Activated T-helper 2 cell treated with anti-CD3 and anti-CD28 coated beads, Interferon-gamma antibody, Interleukin-2, Interleukin-4, amounts not matched to agents 10 μg/mL and 5 μg/mL and 100 μg/mL, durations not matched to agents 14 hours and 24 hours and 36 hours (primary cell): ENCODE measurements at places on chromosomes 1 and 21.

- no peak overlapping the region for H3K27ac ChIP-seq
- H3K36me3 ChIP-seq: no peaks in the 10 kb centered on the region
- no peak for DNase-seq
- peak overlapping the region; percentile 15 for H3K4me3 ChIP-seq
- H3K4me1 ChIP-seq: peaks cover 10% of the 10 kb centered on the region
Observed at GRCh38 chr1:154501423-154502065, 475 bp upstream of the TDRD10 start.

- H3K4me1 ChIP-seq: peaks cover 3% of the 10 kb centered on the region
- H3K4me3 ChIP-seq: no peak overlapping the region
- H3K27me3 ChIP-seq: peaks cover 20% of the 10 kb centered on the region
- H3K36me3 ChIP-seq: no peaks in the 10 kb centered on the region
- no peak for DNase-seq
- H3K27ac ChIP-seq: no peak overlapping the region
Observed at GRCh38 chr1:6435547-6435946, 11.0 kb downstream of the ESPN start.

- H3K36me3 ChIP-seq: peaks cover 31% of the 10 kb centered on the region
- H3K4me3 ChIP-seq: peak overlapping the region; percentile 56
- H3K4me1 ChIP-seq: peaks cover 65% of the 10 kb centered on the region
- DNase-seq: no peak
Observed at GRCh38 chr21:34989337-34990151, 59.6 kb downstream of the RUNX1 start.

- H3K4me1 ChIP-seq: no peaks in the 10 kb centered on the region
- no peak overlapping the region for H3K27ac ChIP-seq
- no peaks in the 10 kb centered on the region for H3K27me3 ChIP-seq
- no peaks in the 10 kb centered on the region for H3K36me3 ChIP-seq
Observed at GRCh38 chr1:163570071-163570470, 248.3 kb downstream of the NUF2 start.

GRCh38 chr1:118987468-118988185 lies 516 bp downstream of the TBX15 start:
- H3K27ac ChIP-seq: no peak overlapping the region
- H3K27me3 ChIP-seq: peaks cover 95% of the 10 kb centered on the region
- peaks cover 26% of the 10 kb centered on the region for H3K36me3 ChIP-seq
- H3K4me3 ChIP-seq: no peak overlapping the region
- H3K4me1 ChIP-seq: peaks cover 5% of the 10 kb centered on the region
- no peak for DNase-seq

DNA sequence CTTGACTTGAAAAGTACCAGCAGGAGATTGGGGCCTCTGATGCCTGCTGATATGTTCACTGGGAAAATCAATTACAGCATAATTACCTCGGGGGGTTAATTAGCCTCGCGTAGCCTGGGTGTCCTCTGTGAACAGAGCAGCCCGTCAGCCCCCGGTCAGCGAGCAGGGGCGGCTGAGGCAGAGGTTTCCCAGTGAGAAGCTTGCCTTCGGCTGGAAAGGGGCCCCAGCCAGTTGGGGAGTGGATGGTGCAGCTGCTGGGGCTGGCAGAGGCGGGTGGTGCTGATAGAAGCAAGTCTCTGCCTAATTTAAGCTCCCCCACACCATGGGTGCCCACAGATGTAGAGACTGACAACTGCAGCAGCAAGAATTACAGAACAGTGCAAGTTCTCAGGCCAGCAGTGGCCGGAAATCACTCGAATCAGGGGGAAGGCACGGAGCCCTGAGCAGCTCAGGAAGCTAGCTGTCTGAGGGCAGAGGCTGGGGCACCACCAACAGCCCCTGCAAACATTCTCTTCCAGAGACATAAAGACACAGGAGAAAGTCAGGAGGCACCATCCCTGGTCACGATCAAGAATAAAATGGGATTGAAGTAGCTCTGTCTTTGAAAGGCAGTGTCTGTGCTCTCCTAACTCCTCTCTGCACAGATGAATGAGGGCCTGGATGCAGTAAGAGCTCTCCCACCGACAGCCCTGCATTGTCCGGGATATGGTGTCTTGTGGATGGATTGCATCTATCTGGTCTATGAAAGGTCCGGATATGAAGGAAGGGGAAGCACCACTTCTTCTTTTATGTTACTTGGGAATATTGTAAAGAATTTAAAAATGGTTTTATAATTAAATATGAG lies 166.5 kb upstream of the CD34 start:
- H3K4me1 ChIP-seq: no peaks in the 10 kb centered on the region
- peaks cover 7% of the 10 kb centered on the region for H3K27me3 ChIP-seq
- no peak for DNase-seq
- H3K27ac ChIP-seq: no peak overlapping the region

GRCh38 chr1:199084293-199084692 lies 445.5 kb downstream of the PTPRC start:
- DNase-seq: no peak
- peaks cover 20% of the 10 kb centered on the region for H3K36me3 ChIP-seq
- H3K27me3 ChIP-seq: no peaks in the 10 kb centered on the region
- H3K4me3 ChIP-seq: no peak overlapping the region

- no peaks in the 10 kb centered on the region for H3K4me1 ChIP-seq
- no peak for DNase-seq
- no peaks in the 10 kb centered on the region for H3K27me3 ChIP-seq
- no peak overlapping the region for H3K27ac ChIP-seq
- no peak overlapping the region for H3K4me3 ChIP-seq
- H3K36me3 ChIP-seq: peaks cover 13% of the 10 kb centered on the region
Observed at GRCh38 chr1:39016604-39017171, 9.5 kb upstream of the NDUFS5 start.

DNA sequence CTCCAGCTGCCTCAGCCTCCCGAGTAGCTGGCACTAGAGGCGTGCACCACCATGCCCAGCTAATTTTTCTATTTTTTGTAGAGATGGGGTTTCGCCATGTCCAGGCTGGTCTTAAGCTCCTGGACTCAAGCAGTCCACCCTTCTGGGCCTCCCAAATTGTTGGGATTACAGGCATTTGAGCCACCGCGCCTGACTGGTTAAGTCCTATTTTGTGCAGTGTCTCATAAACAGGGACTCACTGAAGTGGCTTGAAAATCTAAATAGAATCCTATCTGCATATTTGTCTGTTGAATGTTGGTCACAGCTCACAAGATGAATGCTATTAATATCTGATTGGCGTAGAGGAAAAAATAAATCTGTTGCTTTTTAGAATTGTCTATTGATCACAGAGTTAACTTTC lies 5.9 kb upstream of the CHAF1B start:
- DNase-seq: no peak
- H3K27me3 ChIP-seq: no peaks in the 10 kb centered on the region
- H3K27ac ChIP-seq: no peak overlapping the region

GRCh38 chr1:118921994-118922393 lies 66.1 kb downstream of the TBX15 start:
- H3K4me1 ChIP-seq: no peaks in the 10 kb centered on the region
- no peak overlapping the region for H3K27ac ChIP-seq
- DNase-seq: no peak
- no peaks in the 10 kb centered on the region for H3K27me3 ChIP-seq
- H3K4me3 ChIP-seq: no peak overlapping the region

GRCh38 chr1:238252033-238252802 lies 361.5 kb upstream of the ZP4 start:
- DNase-seq: no peak
- no peaks in the 10 kb centered on the region for H3K36me3 ChIP-seq
- H3K4me3 ChIP-seq: no peak overlapping the region
- no peak overlapping the region for H3K27ac ChIP-seq
- H3K4me1 ChIP-seq: no peaks in the 10 kb centered on the region
- H3K27me3 ChIP-seq: no peaks in the 10 kb centered on the region

GRCh38 chr1:169348383-169349036 lies 19.1 kb downstream of the NME7 start:
- no peak overlapping the region for H3K27ac ChIP-seq
- no peaks in the 10 kb centered on the region for H3K27me3 ChIP-seq
- no peak overlapping the region for H3K4me3 ChIP-seq
- peaks cover 16% of the 10 kb centered on the region for H3K36me3 ChIP-seq

DNA sequence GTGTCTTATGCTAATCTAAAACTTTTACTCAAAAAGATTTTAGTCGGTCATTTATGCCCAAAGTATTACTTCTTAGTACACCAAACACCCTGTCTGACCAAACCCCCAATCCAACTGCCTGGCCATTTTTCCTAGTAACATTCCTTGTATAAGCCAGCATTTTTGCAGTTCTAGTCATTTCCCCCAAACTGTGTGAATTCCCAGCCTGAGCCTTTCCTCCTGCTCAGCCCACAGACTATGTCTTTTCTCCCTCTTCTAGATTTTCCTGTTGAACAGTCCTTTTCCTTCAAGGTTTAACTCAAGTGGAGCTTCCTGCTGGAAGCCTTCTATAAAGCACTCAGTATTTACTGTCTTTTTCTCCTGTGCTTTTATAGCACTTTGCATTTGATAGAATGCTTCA lies 843.8 kb downstream of the USP25 start:
- no peak overlapping the region for H3K4me3 ChIP-seq
- no peaks in the 10 kb centered on the region for H3K4me1 ChIP-seq
- no peak for DNase-seq
- H3K36me3 ChIP-seq: no peaks in the 10 kb centered on the region
- no peak overlapping the region for H3K27ac ChIP-seq

GRCh38 chr1:143652744-143653428 lies 318.9 kb downstream of the FAM72C start:
- H3K4me1 ChIP-seq: no peaks in the 10 kb centered on the region
- no peak overlapping the region for H3K27ac ChIP-seq

GRCh38 chr1:114468710-114469468 lies 42.1 kb downstream of the TRIM33 start:
- no peak overlapping the region for H3K4me3 ChIP-seq
- peaks cover 29% of the 10 kb centered on the region for H3K36me3 ChIP-seq
- DNase-seq: no peak
- peak overlapping the region; percentile 69 for H3K27ac ChIP-seq
- H3K27me3 ChIP-seq: no peaks in the 10 kb centered on the region

- peak overlapping the region; percentile 85 for H3K27ac ChIP-seq
- H3K4me3 ChIP-seq: peak overlapping the region; percentile 93
- DNase-seq: no peak
- H3K4me1 ChIP-seq: peaks cover 24% of the 10 kb centered on the region
Observed at GRCh38 chr1:51234721-51235425, 1.2 kb upstream of the RNF11 start.

GRCh38 chr1:4085546-4085945 lies 185.5 kb upstream of the C1orf174 start:
- no peaks in the 10 kb centered on the region for H3K4me1 ChIP-seq
- no peaks in the 10 kb centered on the region for H3K36me3 ChIP-seq
- no peak overlapping the region for H3K4me3 ChIP-seq
- no peaks in the 10 kb centered on the region for H3K27me3 ChIP-seq
- no peak overlapping the region for H3K27ac ChIP-seq
- no peak for DNase-seq

DNA sequence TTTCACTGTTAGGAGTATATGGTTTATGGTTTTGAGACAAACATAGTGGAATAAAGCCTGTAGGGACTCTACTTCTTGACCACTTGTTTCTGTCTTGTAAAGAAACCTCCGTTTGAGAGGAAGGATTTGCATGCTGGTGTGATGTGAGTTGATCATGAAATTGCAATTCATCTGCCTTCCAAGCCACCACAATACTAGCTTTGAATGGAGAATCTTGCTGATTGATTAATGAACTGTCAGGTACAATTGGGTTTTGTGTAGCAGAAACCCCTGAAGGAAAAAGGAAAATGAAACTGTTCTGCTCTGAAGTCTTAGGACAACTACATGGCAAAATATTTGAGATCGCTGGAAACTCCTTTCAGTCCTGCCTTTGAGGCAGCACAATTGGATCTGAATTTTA lies 90.7 kb downstream of the VPS13D start:
- no peak for DNase-seq
- H3K4me3 ChIP-seq: no peak overlapping the region
- peaks cover 48% of the 10 kb centered on the region for H3K36me3 ChIP-seq
- H3K27me3 ChIP-seq: no peaks in the 10 kb centered on the region
- H3K27ac ChIP-seq: no peak overlapping the region
- peaks cover 3% of the 10 kb centered on the region for H3K4me1 ChIP-seq

DNA sequence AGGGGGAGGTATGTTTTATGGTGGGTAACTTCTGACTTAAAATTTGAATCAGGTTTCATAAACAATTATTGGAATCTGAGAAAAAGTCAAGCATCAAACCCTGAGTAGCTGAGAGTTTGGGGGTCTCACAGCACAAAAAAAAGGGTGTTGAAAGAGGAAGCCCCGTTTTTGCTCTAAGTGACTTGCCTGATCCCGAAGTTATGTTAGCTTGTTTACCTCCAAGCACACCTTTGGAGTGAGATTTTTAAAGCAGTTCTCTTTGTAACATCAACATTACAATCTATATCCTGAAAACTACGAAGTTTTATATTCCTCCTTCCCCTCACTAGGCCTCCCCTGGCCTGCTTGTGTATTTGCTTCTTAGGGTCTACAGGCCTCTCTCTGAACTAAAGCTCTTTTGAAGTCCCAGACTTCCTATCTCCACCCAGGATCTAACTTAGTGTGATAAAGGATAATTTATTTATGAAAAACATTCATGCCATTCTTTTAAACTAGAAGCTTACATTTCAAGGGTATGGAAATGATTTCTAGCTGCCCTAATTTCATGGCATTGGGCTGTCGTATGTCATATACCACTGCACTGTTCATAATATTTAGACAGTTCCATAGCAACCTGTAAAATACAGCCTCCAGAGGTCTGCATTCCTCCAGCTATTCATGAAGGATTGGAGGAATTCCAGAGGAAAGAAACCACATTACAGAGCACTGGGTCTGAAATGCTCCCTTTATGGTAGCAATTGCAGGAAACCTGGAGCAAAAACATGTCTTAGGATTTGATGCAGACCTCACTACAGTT lies 36.1 kb upstream of the RGS1 start:
- DNase-seq: no peak
- peak overlapping the region; percentile 72 for H3K27ac ChIP-seq
- peaks cover 52% of the 10 kb centered on the region for H3K4me1 ChIP-seq
- H3K27me3 ChIP-seq: no peaks in the 10 kb centered on the region

GRCh38 chr1:245704341-245704740 lies 549.6 kb downstream of the KIF26B start:
- no peaks in the 10 kb centered on the region for H3K4me1 ChIP-seq
- no peak overlapping the region for H3K4me3 ChIP-seq
- H3K27ac ChIP-seq: no peak overlapping the region
- no peak for DNase-seq
- H3K27me3 ChIP-seq: no peaks in the 10 kb centered on the region
